Epithelial cell of prostate (primary cell): ENCODE measurements at places on chromosomes 12 and 14.

DNA sequence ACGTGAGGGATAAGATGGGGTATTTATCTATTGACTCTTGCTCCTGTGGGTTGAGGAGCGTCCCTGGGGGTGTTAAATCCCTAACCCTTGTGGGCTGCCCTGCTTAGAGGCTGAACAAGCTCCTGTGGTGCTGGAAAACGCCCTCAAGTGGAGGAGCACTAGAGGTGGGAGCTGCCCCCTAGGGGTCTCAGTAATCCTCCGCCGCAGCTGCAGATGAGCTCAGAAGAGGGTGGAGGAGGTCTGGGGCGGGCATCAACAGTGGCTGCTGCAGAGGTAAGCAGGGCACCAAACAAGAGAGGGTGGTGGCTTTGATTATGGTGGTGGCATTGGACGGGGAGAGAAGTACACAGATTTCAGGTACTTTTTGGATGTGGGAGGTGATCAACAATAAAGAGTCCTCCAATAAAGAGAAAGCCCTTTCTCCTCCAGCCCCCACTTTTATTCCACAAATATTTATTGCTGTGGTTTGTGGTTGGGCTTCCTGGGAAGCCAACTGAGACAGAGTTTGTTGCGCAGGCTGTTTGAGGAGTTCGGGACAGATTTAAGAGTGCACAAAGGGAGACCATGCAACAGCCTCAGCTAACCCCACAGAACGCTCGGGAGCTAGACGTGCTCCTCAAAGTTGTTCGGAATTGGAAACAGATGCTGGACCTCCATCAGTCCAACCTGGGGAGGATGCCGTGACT is 179.9 kb downstream of the ADCK1 start:
- DNase-seq, result no peak

DNA sequence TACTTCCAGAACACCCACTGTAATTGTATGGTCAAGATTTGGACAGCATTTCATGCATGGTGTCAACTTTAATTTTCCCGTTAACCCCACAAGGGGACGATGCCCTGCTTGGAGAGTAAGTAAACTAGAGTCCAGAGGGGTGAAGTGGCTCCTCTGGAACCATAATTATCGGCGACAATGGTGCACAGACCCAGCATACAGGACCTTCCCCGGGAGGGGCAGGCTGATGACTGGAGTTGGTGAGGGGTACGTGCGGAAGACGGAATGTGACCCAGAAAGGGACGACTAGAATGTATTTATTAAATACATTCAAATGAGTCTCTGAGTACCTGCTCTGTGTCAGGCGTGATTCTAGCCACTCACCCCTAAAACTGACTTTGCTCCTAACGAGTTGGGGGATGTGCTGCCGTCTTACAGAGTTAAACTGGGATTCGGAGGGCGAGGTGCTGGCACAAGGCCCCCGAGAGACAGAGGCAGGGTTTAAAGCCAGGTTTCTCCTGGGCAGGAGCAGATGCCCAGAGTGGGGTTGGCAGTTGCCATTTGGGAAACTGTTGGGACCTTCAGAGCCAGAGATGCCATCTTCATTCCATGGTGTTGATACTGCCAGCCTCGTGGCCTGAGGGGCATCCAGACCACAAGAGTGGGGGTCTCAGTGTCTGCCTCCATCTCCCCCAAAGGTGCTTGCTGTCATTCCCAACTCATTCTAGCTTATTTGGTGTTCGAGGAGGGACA is 10.9 kb downstream of the RTL1 start:
- DNase-seq, result no peak

DNA sequence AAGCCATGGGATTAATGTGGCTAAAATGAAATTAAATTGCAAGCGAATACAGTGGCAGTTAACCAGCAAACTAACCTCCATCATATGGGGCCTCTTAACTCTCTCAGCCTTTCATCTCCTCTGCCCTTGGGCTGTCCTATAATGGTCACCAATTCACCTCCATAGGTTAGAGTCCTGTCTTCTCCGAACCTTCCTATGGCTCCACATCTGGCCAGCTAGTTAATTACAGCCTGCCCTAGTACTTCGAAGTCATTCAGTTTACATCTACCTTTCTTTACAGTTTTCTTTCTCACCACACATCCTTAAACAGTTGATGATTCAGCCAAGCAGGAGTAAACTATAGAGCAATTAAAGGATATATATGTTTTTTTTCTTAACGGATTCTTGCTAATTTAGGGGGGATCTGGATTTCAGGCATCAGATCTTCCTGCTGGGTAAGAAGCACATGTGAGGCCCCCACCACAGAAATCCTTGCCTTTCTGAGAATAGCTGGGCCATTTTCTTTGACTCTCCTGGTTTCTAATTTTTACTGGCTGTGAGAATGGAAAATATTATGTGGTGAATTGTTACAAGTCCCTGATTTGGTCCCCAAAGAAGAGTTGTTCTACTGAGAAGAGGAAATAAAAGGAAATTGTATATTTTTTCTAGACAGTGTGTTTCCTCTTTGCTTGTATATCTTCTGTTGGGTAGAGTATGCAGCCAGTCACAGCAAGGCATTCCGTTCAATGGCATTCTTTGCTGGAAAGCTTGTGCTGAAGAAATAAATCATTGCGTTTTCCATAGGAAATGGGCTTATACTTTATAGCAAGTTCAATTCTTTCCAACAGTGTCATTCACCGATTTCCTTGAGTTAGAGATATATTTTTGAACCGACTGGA is 16.7 kb downstream of the HMGA2 start:
- DNase-seq, result no peak

GRCh38 chr14:52738409-52738808 is 8.4 kb downstream of the STYX start:
- DNase-seq, result no peak

- no peak for DNase-seq
Measured at GRCh38 chr14:45227566-45227965, 25.4 kb downstream of the MIS18BP1 start.

- DNase-seq, result no peak
Measured at GRCh38 chr12:113287146-113287898, 47.6 kb downstream of the SLC8B1 start.

DNA sequence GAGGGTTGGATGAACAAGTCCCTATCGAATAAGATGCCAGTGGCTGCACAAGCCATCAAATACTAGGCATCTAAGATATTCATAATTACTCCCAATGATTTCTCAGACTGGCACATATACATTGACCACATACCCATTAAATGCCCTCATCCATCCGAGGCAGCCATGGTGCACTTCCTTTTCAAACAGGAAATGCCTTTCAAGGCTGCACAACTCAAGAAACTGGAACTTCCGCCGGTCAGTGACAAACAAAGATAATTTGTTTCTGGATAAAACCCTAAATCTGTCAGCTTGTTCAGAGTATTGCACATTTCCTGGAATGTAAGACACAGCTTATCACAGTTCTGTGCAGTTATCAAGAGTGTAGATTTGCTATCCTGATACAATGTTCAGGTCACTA is 203.7 kb downstream of the RMST start:
- DNase-seq, result no peak

DNA sequence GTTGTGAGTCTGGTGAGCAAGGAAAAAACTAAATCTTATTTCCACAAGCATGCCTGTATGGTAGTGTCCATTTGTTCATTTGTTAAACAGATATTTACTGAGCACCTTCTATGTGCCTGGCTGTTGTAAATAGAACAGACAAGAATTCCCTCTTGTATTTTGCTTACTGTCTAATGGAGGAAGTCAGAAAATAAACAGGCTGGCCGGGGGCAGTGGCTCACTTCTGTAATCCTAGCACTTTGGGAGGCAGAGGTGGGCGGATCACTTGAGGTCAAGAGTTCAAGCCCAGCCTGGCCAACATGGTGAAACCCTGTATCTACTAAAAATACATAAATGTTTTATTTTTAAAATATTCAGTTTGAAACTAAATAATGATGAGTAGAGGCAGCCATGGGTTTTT is 79.3 kb downstream of the GTF2A1 start:
- DNase-seq, result no peak

DNA sequence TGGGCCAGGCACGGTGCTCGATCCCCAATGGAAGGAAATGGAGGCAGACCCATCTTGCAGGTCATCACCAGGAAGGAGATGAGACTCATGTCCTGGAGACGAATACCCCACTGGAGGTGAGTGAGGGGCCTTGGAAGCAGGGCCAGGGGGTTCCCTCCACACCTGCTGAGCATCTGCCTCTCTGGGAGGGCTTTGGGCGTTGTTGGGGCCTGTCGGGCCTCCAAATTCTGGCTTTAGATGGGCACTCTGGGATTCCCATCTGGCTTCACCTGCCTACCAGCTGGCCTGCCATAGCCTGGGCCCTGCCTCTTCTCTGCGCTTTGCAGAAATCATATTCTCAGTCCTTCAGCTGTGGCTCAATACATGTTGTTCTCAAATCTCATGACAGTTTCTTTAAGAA is 13.9 kb downstream of the RTL1 start:
- no peak for DNase-seq

GRCh38 chr12:96104566-96104965 is 69.2 kb upstream of the LTA4H start:
- no peak for DNase-seq

DNA sequence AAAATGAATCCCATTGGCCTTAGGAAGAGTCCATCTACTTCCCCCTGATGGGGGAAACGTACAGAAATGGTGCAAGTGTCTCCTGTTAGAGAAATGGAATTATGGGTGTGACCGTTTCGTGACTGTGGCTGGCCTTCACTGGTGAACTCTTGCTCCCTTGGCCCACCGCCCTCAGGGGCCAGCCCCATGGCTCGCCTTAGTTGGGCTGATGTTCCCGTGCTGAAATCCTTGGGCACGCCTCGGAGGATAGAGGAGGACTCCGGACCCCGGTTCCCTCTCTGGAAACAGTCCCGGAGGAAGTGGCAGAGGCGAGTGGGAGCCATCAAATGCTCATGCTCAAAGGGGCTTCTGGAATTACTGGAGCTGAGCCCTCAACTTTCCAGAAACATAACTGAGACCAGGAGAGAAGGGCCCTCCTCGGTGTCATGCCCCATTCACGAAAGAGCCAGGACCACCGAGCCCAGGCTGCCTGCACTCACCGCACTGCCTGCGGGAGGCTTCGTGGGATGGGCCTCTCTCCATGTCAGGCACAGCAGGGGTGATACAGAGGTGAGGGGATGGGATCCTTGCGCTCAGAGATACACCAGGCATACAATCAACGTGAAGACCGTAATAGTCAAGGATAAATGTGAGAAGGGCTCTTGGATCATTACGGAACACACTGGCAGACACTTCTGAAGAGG is 10.1 kb upstream of the CACNA2D4 start:
- no peak for DNase-seq

- DNase-seq, result no peak
Measured at GRCh38 chr14:54332490-54332889, 64.3 kb upstream of the CDKN3 start.

GRCh38 chr12:56103823-56104108 is 593 bp upstream of the PA2G4 start:
- DNase-seq, result no peak

DNA sequence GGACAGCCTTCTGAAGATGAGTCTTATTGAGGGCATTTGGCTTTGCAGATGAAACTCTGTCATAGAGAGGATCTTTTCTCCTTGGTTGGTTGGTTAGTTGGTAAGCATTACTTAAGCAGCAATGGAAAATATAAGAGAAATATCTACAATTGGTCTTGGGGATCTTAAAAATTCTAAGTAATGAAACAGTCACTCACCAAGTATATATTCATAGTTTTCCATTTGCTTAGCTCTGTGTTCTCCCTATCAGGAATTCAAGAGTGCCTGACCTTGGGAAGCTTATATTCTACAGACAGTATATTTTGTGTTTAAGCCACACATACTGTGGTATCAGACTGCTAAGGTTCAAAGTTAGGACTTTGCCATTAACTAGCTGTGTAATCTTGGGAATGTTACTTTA is at the start of gene OR5AU1:
Gene OR5AU1 (minus strand): TSS at position 101 of the 400 bp plus-strand sequence. CDS start 191 bp downstream, outside the sequence.
- DNase-seq, result no peak

DNA sequence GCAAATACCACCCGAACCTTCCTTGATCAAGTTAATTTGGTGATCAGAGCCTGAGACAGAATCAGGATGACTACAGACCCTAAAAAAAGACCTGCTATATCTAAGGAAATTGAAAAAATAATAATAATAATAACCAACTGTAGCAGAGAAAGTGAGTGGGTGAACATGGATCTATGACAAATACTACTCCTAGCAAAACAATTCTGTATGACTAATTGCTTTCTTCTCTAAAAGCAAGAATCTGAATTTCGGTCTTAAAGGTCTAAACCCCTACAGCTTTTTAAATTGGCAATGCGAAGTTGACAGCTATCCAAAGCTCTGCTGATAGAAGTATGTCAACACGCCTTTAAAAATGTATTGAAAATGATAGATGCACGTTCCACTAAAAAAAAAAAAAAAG is 102.2 kb downstream of the PRKAB1 start:
- no peak for DNase-seq

DNA sequence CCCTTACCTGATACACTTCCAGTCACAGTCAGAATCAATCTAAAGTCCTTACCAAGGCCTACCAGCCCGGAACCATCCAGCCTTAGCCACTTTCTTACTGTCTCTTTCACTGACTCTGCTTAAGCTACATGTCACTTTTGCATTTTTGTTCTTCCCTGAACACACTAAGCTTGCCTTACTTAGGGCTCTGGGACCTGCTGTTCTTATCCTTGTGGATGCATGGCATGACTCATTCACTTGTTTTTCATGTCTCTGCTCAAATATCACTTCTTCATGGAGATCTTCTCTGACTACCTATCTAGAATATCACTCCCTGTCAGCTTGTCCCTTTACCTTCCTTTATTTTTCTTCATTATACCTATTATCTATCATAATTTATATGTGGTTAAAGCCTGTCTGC is 65.6 kb upstream of the ZDHHC17 start:
- no peak for DNase-seq

DNA sequence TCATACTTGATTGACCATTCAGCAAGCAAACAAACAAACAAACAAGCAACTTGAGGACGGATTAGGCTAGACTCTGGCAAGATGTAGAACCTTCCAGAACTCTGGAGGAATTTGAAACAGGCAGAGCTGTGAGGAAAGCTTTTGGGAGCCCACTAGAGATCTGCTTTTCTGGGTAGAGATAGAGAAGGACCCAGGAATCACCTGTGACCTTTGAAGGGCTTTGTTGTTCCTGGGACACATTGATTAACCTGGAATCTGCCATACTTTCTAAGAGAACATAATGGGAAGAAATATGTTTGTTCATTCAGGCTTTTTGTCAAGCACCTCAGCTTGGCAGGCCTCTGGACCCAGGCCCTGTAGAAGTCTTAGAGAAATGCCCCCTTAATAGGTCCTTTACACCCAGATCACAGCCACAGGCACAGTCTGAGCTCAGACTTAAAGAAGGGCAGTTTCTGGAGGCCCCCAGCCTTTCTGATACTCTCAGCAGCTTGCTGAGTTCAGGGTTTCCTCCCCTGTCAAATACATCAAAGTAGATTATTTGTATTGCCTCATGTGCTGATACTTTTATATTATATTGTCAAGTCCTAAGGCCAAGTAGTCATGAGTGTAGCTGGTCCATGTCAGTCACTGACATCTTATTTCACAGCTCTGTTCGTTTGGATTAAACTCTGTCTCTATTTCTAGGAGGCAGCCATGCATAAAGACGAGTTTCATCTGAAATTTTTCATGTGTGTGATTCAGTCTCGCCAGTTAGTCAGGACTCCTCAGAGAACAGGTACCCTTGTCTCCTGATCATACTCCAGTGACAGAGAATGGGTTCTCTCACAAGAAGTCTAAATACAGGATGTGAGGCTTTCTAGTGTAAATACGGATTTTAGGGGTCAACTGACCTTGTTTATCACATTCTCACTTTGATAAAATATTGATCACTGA is 1.1 kb upstream of the SENP1 start:
- no peak for DNase-seq

GRCh38 chr12:109736552-109737108 is 23.0 kb downstream of the FAM222A start:
- no peak for DNase-seq

GRCh38 chr12:111175396-111176094 is 193.3 kb downstream of the PHETA1 start:
- DNase-seq, result no peak
